Stimulated activated CD4-positive, alpha-beta T cell treated with anti-CD3 and anti-CD28 coated beads, TNF-alpha, amount 100 ng/mL, for 24 hours (primary cell): ENCODE measurements at places on chromosomes 2 and 18.

- no peak for DNase-seq
Observed at GRCh38 chr2:240336820-240337427, 98.5 kb upstream of the GPC1 start.

DNA sequence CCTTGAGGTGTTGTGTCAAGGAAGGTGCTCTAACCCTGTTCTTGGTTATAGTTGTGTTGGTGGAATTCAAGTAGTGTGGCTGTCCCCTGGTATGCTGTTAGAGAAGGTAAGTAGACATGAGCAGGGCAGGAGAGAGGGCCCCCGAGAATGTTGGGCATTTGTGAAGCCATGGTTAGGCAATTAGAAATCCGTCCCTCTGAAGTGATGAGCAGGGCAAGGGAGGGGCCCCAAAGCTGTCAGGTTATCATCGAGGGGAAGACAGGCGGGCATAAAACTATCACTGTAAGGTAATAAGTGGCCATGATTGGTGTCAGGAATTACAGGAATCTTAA is 5.2 kb downstream of the XRCC5 start:
- no peak for DNase-seq

DNA sequence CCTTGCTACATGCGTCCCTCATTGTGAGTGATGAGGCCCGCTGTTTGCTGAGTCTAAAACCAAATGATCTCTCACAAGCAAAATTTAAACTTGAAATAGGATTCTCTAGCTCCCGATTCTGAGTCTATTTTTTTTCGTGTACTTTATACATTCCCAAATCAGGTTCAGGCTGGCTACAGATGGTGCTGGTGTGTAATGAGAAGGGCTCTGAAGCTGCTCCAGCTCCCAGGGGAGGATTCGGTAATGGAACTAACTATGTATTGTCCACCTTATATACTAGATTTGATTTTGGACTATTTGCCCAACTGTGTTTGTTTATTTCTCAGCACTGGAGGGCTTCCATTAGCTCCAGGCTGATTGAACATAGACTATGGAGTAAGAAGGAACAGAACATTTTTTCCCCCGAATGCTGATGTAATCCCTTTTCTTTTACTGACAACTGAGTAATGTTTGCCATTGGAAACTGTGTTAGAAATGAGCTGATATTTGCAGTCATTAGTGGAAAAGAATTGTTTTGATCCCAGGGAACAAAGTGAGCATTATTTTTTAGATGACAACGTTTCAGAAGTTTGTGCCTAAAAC is 274.0 kb upstream of the FIGN start:
- no peak for DNase-seq

- no peak for DNase-seq
Observed at GRCh38 chr2:195532255-195532627, 124.8 kb upstream of the SLC39A10 start.

DNA sequence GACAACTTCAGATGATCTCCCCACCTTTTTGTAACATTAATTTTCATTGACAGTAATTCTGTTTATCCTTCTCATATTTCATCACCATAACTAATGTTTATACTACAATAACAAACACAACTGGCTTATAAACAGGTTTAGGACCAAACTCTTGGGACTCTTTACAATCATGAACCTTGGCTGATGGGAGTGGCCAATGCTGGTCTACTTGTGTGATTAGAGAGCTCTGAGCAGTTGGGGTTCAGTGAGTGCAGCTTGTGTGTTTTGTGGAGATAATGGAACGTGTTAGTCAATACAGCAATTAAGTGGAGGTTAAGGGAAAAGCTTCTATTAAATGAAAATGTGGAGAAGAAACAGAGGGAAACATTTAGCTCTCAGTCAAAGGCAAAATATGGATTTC is 207.1 kb downstream of the SPAG16 start:
- no peak for DNase-seq

DNA sequence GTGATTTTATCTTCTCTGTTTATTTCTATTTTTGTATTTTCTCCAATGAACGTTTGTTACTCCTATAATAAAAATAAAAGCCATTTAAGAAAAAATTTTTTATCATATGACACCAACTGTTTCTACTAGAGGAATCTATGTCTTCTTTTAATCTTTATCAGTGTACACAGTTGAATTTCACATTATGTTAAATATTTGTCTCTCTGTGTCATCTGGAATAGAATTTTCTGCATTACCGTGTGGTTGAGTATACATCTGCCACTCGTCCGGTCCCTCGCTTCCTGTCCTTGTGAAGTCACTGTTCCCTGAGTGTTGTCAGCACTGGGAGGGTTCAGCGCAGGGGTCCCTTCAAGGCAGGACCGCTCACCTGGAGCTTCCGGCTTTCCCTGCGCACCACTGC is 99.2 kb downstream of the LDLRAD4 start:
- no peak for DNase-seq

GRCh38 chr2:31270131-31270530 is 36.2 kb downstream of the EHD3 start:
- no peak for DNase-seq

GRCh38 chr2:160442603-160443002 is 51.0 kb downstream of the RBMS1 start:
- no peak for DNase-seq

GRCh38 chr2:63738019-63738418 is 103.7 kb upstream of the UGP2 start:
- no peak for DNase-seq

DNA sequence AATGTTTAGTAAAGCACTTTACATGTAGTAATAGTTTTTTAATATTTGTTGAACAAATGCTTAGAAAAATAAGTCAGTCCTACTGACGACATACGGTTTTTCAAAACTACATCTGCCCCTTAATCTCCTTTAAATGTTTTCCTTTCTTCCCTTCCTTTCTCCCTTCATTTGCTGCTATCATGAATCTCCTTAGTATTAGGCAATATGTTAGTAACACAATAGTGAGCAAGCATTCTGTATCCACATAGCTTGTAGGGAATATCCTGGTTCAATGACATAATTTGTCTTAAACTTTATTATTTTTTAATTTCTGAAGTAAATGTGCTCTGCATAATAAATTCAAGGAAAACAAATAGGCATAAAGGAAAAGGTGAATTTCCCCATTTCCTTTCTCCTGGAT is 79.1 kb downstream of the ACSL3 start:
- no peak for DNase-seq

GRCh38 chr18:23148382-23148781 is 13.1 kb downstream of the CABLES1 start:
- DNase-seq, result no peak

GRCh38 chr2:134240061-134240460 is 13.8 kb upstream of the MGAT5 start:
- no peak for DNase-seq

- no peak for DNase-seq
Observed at GRCh38 chr2:2641541-2642410, 310.7 kb upstream of the MYT1L start.

- no peak for DNase-seq
Observed at GRCh38 chr2:112708968-112709367, 11.9 kb upstream of the NT5DC4 start.

- no peak for DNase-seq
Observed at GRCh38 chr2:101882769-101883307, 108.9 kb upstream of the IL1R2 start.
